Epithelial cell of alveolus of lung (primary cell): ENCODE measurements at places on chromosomes 7 and 10. TPM values are rescaled to one million over a fixed set of nuclear protein-coding genes. Genes with fewer than 3 reads are reported as not detected.

Gene FEZF1
- not detected in 2 replicates for total RNA-seq

Gene SLC26A3
- not detected in 2 replicates for total RNA-seq

Gene KDM7A
- 3.4 and 3.5 TPM in 2 replicates for total RNA-seq

Gene C10orf67
- 0.13 TPM in 1 of 2 replicates, not detected in the other for total RNA-seq

Gene SRRT
- 68.9 and 79.0 TPM in 2 replicates for total RNA-seq

Gene OPN1SW
- not detected in 2 replicates for total RNA-seq

Gene FAM131B
- total RNA-seq = 3.1 and 3.9 TPM in 2 replicates

Gene PRSS37
- not detected in 2 replicates for total RNA-seq

Gene CALHM1
- total RNA-seq = not detected in 2 replicates

Gene MYOF
- 34.6 and 103 TPM in 2 replicates for total RNA-seq

Gene SPDYE16
- total RNA-seq = not detected in 2 replicates

Gene GPR22
- total RNA-seq = not detected in 2 replicates

Gene VCL
- total RNA-seq = 122 and 173 TPM in 2 replicates

Gene CDK14
- total RNA-seq = 26.3 and 26.9 TPM in 2 replicates

Gene ERV3-1
- 1.4 and 3.9 TPM in 2 replicates for total RNA-seq

Gene MRPS16
- 46.5 and 60.0 TPM in 2 replicates for total RNA-seq

Gene TMEM213
- not detected in 2 replicates for total RNA-seq

Gene NAT16
- not detected in 2 replicates for total RNA-seq

Gene CYP26C1
- 0.13 TPM in 1 of 2 replicates, not detected in the other for total RNA-seq

Gene EEPD1
- 1.9 and 2.8 TPM in 2 replicates for total RNA-seq

Gene GLRX3
- total RNA-seq = 39.3 and 88.0 TPM in 2 replicates

Gene MYL7
- total RNA-seq = not detected in 2 replicates

Gene NPY
- not detected in 2 replicates for total RNA-seq

Gene PRPS1L1
- total RNA-seq = not detected in 2 replicates

Gene BAZ1B
- 39.4 and 42.8 TPM in 2 replicates for total RNA-seq

Gene PLPP4
- total RNA-seq = 4.3 TPM in 1 of 2 replicates, not detected in the other

Gene TMEM178B
- total RNA-seq = under 0.01 TPM in 1 of 2 replicates, not detected in the other

Gene UCMA
- not detected in 2 replicates for total RNA-seq

Gene VWA2
- not detected in 2 replicates for total RNA-seq

Gene UNC5B
- 9.8 and 35.6 TPM in 2 replicates for total RNA-seq

Gene FGL2
- total RNA-seq = 0.26 and 1.9 TPM in 2 replicates

Gene SCIN
- 0.26 TPM in 1 of 2 replicates, not detected in the other for total RNA-seq

Gene ACBD7
- total RNA-seq = 0.40 and 1.9 TPM in 2 replicates

Gene VSTM2A
- not detected in 2 replicates for total RNA-seq

Gene CALHM3
- total RNA-seq = not detected in 2 replicates

Gene SLC13A1
- not detected in 2 replicates for total RNA-seq

Gene SH2D4B
- total RNA-seq = 0.13 TPM in 1 of 2 replicates, not detected in the other

Gene C10orf105
- total RNA-seq = not detected in 2 replicates

Gene HHEX
- total RNA-seq = 11.0 and 19.4 TPM in 2 replicates

Gene PLXNA4
- 0.65 and 2.7 TPM in 2 replicates for total RNA-seq

Gene GRK5
- 17.8 and 87.9 TPM in 2 replicates for total RNA-seq

Gene PDE1C
- 0.24 and 0.26 TPM in 2 replicates for total RNA-seq

Gene LUC7L2
- 30.0 and 48.5 TPM in 2 replicates for total RNA-seq

Gene MACROH2A2
- total RNA-seq = 30.7 and 42.5 TPM in 2 replicates

Gene OR2A12
- not detected in 2 replicates for total RNA-seq

Gene NUTM2D
- total RNA-seq = 0.56 and 1.8 TPM in 2 replicates

Gene NYAP1
- 2.2 and 10.5 TPM in 2 replicates for total RNA-seq

Gene EIF3A
- 74.6 and 79.5 TPM in 2 replicates for total RNA-seq

Gene KIF11
- 13.1 and 23.1 TPM in 2 replicates for total RNA-seq

Gene SPDYE2B
- total RNA-seq = not detected in 2 replicates

Gene POR
- total RNA-seq = 76.3 and 86.3 TPM in 2 replicates

Gene EBLN1
- total RNA-seq = not detected in 2 replicates

Gene CARD11
- total RNA-seq = 0.16 and 6.9 TPM in 2 replicates
